Stimulated activated CD8-positive, alpha-beta memory T cell treated with anti-CD3 and anti-CD28 coated beads, Interleukin-7, amount 100 ng/mL, for 1 hour (primary cell): ENCODE measurements at places on chromosomes 7 and 10.

- no peak for DNase-seq
Observed at GRCh38 chr7:68434857-68435256, 1163.4 kb upstream of the AUTS2 start.

DNA sequence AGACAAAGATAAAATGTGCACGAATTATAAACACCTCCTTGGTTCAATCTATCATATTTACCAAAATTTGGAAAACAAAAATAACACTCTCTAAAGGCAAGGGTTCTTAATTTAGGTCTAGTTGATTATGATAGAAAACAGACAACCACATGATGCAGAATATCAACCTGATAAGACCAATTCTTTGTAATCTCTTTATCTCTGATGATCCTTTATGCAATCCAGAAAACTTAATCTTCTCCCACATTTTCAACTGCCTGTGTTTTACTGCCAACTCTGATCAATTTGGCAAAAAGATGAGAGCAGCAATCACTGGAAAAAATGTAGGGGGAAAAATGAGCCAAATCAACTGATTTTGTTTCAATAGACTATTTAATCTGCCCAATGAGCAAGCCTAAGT is 148.5 kb downstream of the LRRN3 start:
- DNase-seq: no peak

- no peak for DNase-seq
Observed at GRCh38 chr7:84162125-84162524, 32.5 kb downstream of the SEMA3A start.

DNA sequence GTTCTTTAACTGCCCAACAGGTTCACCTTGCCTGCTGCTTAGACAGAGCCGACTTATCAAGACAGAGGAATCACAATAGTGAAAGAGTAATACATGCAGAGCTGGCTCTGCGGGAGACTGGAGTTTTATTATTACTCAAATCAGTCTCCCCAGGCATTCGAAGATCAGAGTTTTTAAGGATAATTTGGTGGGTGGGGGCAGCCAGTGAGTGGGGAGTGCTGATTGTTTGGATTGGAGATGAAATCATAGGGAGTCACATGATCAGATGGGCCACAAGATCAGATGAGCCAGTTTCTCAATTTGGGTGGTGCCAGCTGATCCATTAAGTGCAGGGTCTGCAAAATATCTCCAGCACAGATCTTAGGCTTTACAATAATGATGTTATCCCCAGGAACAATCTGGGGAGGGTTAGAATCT is 131.3 kb downstream of the AKR1D1 start:
- DNase-seq: no peak

DNA sequence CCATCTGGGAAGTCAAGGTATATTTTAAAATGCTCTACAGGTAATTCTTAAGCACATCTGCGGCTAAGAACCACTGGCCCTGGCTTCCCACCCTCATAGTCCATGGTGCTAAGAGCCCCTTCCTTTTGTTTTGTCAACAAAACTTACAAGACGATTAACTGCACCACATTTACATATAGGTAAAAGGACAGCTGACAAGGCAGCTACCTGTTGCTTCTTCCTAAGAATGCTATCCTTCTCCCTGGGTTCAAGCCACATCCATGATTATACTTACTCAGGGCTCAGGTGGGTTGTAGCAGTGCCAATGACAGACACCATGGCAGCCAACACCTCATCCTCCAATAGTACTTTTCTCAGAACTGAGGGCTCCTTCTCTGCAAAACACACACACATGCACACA is 16.3 kb downstream of the ZDHHC16 start:
- DNase-seq: no peak

DNA sequence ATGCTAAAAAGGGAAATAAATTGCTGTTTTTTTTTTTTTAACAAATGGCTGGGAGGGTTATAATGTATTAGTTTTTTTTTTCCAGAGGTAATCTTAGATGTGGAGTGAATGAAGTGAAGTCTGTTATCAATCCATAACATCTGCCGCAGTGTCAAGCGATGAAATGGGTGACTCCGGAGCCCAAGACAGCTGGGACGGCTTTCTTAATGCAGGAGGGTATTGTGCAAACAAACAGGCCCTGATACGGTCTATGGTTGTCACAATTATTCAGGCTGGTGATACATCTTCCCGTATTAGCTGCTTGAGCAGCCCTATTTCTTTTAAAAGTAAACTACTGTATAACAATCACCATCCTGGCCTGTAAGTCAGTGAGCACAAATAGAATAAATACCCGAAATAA is 1231.2 kb downstream of the GATA3 start:
- no peak for DNase-seq

DNA sequence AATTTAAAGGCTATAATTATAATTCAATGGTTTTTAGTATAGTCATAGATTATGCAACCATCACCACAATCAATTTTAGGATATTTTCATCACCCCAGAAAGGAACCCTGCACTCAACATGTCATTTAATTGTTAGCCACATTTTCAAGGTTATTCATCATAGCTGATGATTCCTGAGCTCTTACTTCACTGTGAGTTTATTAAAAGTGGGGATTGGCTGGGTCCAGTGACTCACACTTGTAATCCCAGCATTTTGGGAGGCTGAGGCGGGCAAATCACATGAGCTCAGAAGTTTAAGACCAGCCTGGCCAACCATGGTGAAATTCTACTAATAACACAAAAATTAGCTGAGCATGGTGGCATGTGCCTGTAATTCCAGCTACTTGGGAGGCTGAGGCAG is 787 bp downstream of the CCL26 start:
- DNase-seq: no peak

GRCh38 chr7:1567049-1567771 is 2.6 kb downstream of the PSMG3 start:
- DNase-seq: no peak

DNA sequence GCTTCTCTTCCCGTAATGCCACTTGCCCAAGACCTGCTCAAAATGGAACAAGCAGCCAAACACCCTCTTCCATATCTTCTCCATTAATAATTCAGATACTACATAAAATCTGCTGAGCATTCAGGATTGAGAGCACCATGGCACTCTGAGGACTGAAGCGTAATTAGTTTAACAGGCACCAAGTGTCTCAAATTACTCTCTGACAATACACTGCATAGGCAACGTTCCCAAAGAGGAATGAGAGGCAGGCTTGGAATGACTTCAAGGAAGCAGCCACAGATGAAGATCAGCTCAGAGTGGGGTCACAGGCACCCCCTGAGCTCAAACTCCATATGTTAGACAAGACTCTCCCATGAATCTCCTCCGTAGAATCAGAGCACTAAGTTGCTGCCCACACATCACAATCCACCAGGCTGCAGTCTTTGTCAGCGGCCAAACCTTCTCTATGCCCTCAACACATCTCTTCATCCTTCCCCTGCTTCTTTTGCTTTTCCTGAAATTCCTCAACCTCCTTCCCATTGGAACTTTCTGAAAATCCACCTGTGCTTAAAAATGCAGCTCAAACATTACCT is 4.7 kb upstream of the ABLIM1 start:
- DNase-seq: no peak

DNA sequence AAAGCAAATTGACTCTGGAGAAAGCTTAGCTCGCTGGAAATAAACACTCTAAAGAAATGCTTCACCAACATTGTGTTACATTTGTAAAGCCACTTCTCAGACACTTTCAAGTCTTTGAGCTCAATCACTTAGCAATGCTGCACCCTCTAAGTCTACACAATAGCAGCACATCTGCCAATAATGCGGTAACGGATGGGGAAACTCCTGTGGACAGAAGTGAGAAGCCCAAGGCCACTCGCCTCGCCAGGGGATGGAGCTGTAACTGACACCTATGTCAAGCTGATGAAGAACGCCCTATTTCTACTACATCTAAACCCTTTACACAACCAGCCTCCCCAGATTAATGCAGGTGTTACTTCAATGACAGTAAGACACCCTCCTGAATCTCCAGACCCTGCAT is 167.7 kb downstream of the SFMBT2 start:
- no peak for DNase-seq

DNA sequence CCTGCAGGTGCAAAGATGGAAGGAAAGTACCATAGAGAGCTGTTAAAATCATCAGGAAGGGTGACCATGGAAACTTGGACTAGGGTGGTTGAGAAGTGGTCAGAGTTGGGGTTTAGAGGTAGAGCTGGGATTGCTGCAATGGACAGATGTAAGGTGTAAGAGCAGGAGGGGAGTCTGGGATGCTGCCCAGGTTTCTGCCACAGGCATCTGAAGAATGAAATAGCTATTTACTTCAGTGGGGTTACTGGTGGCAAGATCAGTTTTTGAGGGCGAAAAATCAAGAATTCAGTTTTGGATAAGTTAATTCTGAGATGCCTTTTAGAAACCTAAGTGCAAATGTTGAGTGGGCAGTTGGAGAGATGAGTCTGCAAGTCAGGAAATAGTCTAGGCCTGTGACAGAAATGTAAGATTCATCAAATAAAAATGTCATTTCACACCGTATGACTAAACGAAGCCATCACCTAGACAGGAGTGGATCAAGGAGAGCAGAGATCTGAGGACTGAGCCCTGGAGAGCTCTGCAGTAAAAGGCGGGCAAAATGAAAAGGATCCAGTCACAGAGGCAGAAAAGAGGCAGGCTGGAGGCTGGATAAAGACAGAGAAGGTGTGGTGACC is 22.7 kb upstream of the TOMM7 start:
- no peak for DNase-seq

- DNase-seq: no peak
Observed at GRCh38 chr7:88628363-88629085, 131.0 kb upstream of the ZNF804B start.

GRCh38 chr10:86344714-86345161 is 21.9 kb downstream of the GRID1 start:
- DNase-seq: no peak

DNA sequence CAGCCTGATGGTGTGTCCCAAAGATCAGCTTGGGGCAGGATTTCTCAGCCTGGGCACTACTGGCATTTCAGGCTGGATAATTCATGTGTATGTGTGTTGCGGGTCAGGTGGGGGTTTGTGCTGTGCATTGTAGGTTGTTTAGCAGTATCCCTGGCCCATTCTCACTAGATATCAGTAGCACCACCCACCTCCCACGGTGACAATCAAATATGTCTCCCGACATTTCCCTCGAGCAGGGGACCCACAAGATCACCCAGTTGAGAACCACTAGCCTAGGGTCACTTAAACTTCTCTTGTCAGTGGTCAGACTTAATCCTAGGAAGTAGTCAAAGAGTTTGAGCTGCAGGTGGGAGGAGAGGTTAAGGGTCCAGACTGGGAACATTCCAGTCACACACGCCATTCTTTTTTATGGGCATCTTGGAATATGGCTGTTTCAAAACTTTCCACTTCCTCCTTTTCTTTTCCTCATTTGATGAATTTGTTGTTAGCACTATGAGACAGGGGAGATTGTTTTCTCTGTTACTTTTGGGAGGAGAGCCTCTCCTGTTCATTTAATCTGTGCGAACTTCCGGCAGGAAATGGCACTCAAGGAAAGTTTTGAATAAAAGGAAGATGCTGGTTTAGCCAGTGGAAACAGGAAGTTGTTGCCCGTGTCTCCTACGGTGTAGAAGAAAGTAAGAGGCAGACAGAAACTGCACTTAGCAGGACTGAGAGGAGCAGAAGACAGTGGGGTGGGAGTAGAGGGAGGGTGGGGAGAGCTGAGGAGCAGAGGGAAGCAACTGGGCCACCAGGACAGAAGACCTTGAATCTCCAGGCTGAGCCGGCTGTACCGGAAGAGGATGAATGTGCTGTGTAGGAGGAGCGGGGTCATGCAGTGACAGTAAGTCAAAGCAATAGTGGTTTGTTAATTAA is 17.6 kb upstream of the EXOC6 start:
- no peak for DNase-seq

DNA sequence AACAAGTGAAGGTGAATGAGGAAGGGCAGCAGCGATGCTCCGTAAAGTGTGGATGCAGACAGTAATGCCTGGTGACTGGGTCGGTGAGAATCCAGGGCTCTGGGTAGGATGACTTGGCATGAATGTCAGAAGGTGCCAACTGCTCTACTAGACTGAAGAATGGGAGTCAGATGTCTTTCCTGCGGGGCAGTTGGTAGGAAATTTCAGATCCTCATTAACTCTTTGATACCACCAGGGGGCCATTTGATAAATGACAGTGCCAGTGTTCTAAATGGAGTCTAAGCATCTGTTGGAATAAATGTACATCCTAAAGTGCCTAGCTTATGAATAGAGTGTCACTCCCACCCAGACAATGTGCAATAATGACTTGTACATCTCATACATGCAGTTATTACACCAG is 462.0 kb downstream of the GRM8 start:
- no peak for DNase-seq

DNA sequence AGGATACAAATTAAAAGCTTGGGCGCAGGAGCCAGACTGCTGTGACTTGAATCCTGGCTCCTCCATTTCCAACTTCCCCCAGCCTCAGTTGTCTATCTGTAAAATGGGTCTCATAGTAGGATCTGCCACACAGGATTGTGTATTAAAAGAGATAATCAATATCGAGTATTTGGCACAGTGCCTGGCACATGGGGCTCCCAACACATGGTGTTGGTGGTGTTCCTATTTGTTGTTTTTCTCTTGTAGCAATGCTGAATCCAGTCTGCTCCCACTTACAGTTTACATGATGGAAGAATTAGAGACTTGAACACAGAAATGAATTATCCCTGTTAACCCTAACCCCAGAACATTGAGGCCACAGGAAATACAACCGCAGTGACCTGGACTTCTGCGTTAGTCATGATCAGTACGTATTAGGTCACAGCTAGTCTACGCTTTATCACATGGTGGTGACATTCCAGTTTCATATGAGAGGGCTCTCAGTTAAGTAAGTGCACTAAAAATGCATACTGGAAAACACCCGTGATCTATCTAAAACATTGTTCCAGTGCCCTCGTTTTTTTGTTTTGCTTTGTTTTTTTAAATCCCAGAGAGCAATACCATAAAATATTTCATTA is 169.5 kb upstream of the KLF14 start:
- no peak for DNase-seq

DNA sequence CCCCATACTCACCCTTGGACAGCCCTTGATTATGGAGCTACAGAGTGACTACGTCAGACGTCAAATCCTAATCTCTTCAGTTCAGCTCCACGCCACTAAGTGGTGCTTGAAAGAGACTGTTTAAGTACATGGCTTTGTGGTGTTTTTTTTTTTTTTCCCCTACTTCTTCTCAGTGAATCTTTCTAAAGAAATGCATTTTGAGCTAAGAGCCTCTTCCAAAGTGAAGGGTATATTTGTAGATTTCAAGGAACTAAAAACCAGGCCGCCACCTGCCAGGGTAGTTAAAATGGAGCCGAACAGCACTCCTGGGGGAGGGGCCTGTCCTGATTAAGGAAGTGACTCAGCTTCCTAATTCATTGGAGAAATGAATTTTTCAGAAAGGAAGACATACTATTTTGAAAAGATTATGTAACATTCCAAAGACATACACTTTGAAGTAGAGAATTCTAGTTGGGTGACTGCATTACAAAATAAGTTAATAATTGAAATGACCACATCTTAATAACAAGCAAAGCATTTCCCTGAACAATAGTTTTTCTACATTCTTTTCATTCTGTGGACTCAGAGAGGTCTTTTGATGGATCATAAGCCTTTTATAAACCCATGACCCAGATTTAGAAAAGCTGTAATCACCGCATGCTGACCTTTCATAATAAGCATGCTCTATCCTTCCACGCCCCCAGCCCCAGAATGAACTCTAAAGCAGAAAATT is 20.6 kb upstream of the VPS41 start:
- no peak for DNase-seq
